LNCaP clone FGC (cell line): ENCODE measurements at places on chromosomes 3 and 15.

DNA sequence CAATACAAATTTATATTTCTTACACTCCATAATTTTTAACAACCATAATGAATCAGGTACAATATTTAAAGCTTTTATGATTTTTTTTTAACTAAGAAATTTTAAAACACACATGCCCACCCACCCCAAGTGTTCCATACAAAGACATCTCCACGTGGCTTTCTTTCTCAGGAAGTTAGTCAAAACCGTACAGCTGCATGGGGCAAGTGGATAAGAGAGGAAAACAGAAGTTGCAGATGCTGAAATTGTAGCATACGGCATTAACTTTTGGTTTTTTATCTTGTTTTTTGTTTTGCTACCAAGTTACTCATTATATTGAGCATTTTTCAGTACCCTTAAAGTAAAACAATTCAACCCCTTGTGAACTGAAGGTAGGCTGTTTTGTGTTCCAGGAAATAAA is 14.8 kb downstream of the GNB4 start:
- DNase-seq: no peak

- DNase-seq: no peak
These were observed 2.8 kb upstream of the SST start for GRCh38 chr3:187673012-187673411.

DNA sequence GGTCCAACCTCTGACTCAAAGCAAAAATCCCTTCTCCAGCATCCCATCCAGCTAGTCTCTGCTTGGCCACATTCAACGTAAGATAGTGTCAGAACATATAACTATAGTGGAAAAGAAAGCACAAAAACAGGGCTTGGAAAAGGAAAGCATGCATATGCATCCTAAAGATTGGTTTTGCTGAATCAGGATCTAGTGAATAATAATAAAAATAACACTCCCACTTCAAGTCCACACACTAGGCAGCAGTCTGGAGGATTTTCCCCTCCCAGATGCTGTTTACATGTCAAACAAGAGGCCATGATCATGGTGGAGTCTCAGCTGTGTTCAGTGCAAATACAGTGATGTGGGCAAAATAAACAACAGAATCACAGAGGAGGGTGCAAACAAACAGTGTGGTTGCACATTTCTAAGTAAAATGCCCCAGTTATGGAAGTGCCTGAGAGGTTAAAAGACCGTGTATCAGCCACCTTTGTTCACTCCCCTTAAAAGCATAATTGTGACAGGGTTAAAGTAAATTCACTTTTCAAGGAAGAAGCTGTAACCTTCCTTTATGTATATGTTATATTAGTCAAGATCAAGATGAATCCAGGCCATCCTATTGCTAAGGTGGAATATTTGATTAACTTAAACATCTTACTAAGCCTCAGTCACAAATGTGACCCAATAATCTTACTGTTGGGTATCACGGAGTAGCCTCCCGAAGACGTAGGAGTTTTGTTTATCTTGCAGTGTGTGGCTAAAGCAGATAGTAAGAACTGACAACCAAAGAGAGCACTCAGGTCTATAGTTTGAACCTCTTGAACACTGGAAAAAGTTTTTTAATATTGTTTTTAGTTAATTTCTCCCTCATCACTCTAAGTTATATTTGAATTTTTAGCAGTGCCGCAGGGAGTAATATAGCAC is 424.5 kb downstream of the SOX2 start:
- peak; percentile 57 for DNase-seq

- DNase-seq: no peak
These were observed 25.7 kb downstream of the GPR15 start for GRCh38 chr3:98557324-98558010.

DNA sequence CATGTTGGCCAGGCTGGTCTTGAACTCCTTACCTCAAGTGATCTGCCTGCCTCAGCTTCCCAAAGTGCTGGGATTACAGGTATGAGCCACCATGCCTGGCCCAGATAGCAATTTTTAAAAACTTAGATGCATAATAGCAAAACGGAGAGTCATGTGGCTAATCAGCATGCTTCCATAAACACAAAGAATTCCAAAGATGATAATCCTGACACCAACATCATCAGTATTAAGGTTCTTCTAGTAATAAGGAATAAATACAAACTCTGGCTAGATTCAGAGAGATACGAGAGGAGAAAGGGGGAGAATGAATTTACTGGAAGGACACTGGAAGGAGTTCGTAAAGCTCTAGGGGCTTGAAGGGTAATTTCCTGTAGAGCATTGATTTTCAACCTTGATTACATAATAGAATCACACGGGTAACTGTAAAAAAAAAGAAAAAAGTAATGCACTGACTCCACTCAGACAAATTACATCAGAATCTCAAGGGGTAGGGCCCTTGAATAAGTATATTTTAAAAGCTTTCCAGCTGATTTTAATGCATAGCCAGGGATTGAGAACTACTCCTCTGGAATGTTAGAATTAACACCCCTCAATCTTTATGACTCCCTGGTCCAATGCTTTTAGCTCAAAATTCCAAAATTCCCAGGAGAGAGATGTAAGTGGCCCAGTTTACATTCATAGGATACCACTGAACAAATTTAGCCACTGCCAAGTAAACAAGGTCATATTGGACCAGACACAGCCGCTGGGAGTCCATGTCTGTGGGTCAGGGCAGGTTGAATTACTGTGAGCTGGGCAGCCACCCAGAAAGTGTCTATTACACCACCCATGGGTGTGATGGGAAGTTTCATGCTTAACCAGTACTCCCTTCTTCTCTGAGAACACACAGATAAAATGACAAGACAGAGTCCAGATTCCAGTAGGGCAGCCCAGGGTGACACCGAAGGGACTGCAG is 243.9 kb downstream of the TBL1XR1 start:
- DNase-seq: peak; percentile 85

- no peak for DNase-seq
These were observed 200.5 kb downstream of the STT3B start for GRCh38 chr3:31733234-31733667.

- DNase-seq: no peak
These were observed 271.5 kb downstream of the TLE3 start for GRCh38 chr15:69825941-69826818.

DNA sequence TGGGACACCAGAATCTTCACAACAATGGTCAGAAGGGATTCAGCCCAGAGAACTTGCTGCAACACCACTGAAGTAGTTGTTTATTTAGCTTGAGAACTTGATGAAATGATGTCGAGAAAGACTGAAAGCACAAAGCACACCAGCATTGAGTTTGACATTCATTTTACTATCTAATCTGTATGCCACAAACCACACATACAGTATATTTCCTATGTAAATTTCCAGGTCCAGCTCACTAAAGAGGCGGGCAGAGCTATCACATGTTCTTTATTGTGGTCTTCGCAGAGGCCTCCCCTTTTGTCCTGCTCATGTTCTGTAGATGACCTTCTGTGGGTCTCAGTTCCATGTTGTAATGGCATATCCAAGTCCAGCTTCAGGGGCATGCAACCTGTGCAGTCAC is 10.4 kb upstream of the FMN1 start:
- DNase-seq: no peak

DNA sequence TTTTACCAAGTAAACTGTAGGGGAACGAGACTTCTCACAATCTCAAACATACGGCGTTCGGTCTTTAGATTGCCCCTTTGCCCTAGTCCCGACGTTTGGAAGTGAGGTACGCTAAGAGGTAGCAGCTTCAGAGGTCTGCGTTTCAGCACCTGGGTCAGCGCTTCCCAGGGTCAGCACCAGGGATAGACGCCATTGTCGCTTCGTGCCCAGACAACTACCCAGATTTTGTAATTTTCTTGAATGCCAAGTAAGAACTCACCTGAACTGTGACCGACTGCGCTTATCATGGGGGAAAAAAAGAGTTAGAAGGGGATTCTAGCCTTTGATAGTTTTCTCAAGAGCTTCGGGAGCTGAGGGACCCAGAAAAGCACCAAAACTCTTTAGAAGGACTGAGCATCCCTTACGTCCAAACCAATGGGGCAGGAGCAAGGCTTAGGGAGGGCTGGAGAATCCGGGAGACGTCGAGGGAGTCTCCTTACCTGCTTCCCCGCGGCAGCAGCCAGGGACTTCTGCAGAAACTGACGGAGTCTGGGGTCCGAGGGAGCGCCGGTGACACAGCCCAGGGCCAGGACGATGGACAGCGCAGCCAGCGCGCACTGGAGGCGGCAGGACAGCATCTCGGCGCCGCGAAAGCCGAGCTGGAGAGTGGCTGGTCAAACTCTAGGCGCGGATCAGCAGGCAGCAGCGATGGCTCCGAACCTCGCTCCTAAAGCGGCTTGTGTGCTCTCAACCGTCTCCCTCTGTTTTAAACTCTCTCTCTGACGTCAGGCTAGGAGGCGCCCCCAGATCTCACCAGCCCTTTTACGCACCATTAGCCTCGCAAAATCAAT is at the start of gene SST:
Gene SST (minus strand): TSS at position 720 of the 830 bp plus-strand sequence. CDS start 103 bp downstream, at position 617.
- DNase-seq: peak; percentile 19

GRCh38 chr3:156721687-156722618 is 47.6 kb downstream of the TIPARP start:
- no peak for DNase-seq

DNA sequence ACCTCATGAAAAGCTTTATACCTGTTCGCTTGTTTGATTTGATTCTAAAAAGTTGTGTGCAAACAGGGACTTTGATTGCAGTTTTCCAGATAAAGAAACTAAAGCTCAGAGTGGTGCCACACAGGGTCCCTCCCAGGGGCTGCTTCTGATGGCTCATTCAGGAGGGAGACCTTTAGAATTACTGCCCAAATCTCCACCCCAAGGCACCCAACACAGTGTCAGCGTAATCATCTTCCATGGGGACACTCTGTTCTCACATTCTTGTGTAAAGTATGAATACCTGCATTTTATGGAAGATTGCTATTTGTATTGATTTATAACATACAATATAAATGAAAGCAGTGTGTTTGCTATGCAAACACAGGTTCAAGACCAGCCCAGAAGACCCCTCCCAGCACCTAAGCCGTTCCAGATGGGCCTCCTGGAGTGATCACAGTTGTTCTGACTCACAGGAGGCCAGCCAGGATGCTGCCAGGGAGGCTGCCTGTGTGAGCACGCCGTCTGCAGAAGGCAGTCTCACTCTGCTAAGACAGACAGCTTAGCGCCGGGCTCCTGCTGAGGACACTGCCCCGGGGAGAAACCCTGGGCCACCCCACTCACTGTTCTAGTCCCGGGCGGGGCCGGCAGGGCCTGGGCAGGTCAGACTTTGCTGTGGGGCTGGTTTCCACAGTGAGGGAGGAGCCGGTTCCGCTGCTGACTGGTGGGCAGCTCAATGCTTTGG is 185.6 kb downstream of the FAM43A start:
- peak; percentile 98 for DNase-seq

- DNase-seq: no peak
These were observed 32.2 kb upstream of the SEC13 start for GRCh38 chr3:10353160-10353559.

GRCh38 chr15:43748376-43748775 is 2.1 kb downstream of the PDIA3 start:
- no peak for DNase-seq

DNA sequence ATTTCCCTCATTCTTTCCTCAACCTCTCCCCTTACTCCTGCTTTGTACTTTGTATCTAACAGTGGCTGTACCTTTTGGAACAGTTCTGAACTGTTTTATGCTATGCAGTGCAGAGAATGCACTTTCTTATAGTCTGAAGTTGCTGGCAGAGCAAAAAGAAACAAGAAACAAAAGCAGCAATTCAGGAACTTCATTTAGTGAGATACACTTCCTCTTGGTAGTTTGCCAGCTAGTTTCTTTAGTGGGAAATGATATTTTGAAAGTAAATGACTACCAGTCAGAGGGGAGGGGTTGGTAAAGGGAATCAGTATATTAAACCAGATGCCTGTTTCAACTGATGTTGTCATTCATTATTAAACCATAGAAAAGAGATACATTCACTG is 55.0 kb upstream of the CHD2 start:
- DNase-seq: peak; percentile 46

DNA sequence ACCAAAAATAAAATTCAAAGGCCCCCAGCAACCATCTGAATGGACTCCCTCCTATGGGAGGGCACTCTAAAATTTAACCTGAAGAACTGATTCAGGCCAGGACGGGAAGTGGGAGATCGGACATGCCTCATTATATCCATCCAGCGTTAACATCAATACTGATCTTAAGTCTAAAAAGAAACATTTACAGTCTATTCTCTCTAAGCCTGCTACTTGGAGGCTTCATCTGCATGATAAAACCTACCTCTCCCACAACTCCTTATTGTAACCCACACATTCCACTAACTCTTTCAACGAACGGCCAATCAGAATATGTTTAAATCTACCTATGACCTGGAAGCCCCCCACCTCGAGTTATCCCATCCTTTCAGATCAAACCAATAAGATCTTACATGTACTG is 68.4 kb downstream of the HERC1 start:
- no peak for DNase-seq

GRCh38 chr15:59622289-59622688 is 10.7 kb downstream of the GCNT3 start:
- no peak for DNase-seq

DNA sequence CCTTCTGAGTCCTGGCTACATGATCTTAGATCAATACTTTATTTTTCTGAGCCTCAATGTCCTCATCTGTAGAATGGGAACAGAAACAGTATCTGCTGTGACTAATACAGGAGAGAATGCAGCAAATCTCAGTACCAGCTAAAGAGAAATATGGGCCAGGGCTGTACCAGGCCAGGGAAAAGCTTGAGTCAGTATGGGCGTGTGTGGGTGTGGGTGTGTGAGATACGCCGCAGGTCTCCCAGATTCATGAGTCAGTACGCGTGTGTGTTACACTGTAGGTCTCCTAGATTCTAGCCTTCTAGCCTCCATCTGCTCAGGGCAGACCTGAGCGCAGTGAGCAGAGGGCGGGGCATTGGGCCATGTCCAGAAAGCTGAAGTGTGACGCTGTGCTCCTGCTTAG is 15.2 kb downstream of the GNAI2 start:
- no peak for DNase-seq

DNA sequence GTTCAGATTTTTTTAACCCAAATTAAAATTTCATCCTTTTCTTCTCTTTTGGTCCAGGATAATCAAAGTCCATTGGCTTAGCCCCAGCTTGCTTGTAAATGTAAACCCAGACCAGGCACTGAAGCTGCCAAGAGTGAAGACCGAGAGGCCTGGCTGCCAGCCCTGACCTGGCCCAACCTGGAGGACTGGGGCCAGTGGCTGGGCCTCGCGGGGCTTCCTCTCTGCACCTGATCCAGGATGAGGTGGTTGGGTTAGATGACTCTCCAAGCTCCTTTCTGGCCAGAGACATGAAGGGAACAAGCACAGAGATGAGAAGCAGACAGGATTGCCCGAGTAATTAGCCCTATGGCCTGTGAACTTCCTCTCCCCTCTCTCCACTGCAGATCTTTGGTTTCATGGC is 50.6 kb downstream of the CMTM6 start:
- no peak for DNase-seq

DNA sequence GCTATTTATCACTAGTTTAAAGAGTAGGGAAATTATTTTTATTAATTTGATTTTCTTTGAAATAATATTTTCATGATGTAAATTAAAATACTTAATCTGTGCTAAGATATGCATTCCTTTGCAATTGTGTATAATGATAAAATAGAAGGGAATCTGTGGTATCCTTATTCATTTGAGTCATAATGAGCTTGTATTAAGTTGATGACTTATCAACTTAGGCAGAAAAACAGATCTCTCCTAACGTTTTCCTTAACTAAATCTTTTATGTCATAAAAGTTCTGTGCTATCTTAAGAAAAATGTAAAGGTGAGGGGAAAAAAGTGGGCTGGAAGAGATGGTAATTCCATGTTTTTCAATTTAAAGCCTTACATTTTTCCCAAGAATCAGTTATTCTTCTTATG is 1.9 kb downstream of the FGF7 start:
- DNase-seq: no peak

- DNase-seq: no peak
These were observed 160.5 kb downstream of the SEMA6D start for GRCh38 chr15:47877836-47878235.

- no peak for DNase-seq
These were observed 473 bp downstream of the LSM3 start for GRCh38 chr3:14179114-14179465.
